Pericardium fibroblast (primary cell): ENCODE measurements at places on chromosomes 11 and 22. TPM values are rescaled to one million over a fixed set of nuclear protein-coding genes. Genes with fewer than 3 reads are reported as not detected.

Gene KMT2A
- 8.8 and 15.6 TPM in 2 replicates for total RNA-seq

Gene VPS26B
- 42.4 and 46.0 TPM in 2 replicates for total RNA-seq

Gene RCOR2
- total RNA-seq = 7.8 and 8.4 TPM in 2 replicates

Gene FAM111B
- total RNA-seq = 0.12 and 0.26 TPM in 2 replicates

Gene VSIG10L2
- under 0.01 TPM in 1 of 2 replicates, not detected in the other for total RNA-seq

Gene SLN
- 0.17 TPM in 1 of 2 replicates, not detected in the other for total RNA-seq

Gene SMIM35
- total RNA-seq = not detected in 2 replicates

Gene RPUSD4
- total RNA-seq = 13.8 and 19.3 TPM in 2 replicates

Gene IGLL1
- total RNA-seq = not detected in 2 replicates

Gene CLCF1
- total RNA-seq = 5.5 and 12.0 TPM in 2 replicates

Gene CECR2
- total RNA-seq = 0.58 and 1.2 TPM in 2 replicates

Gene ANO5
- under 0.01 TPM in 1 of 2 replicates, not detected in the other for total RNA-seq

Gene OR52N4
- not detected in 2 replicates for total RNA-seq

Gene ACCS
- 7.5 and 17.5 TPM in 2 replicates for total RNA-seq

Gene CELSR1
- 1.1 and 2.8 TPM in 2 replicates for total RNA-seq

Gene P2RY6
- total RNA-seq = not detected in 2 replicates
